ENCODE measurements at places on chromosomes 2 and 18.

DNA sequence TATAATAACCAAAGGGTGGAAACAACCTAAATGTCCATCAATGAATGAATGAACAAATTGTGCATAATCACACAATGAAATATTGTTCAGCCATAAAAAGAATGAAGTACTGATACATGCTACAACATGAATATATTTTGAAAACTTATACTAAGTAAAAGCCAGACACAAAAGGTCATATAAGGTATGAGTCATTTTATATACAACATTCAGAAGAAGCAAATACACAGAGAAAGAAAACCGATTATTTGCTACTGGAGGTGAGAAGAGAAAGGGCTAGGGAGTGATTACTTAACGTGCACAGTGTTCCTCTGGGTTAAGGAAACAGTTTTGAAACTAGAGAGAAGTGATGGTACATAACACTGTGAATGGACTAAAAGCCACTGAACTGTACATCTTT is 105.3 kb downstream of the GORASP2 start:
- DNase-seq: no peak

GRCh38 chr2:239874636-239875356 is 150.3 kb downstream of the NDUFA10 start:
- DNase-seq: no peak

DNA sequence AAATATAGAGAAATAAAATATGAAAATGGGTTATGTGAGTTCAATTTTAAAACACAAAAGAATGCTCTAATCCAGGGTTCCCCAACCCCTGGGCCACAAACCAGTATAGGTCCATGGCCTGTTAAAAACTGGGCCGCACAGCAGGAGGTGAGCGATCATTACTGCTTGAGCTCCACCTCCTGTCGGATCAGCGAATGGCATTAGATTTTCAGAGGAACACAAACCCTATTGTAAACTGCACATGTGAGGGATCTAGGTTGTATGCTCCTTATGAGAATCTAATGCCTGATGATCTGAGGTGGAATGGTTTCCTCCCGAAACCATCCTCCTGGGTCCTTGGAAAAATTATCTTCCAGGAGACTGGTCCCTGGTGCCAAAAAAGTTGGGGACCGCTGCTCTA is 34.7 kb downstream of the TTR start:
- peak; percentile 38 for DNase-seq

- no peak for DNase-seq
Measured at GRCh38 chr2:37790019-37790418, 118.6 kb upstream of the CDC42EP3 start.

GRCh38 chr2:9002313-9002636 is 1.2 kb downstream of the MBOAT2 start:
- no peak for DNase-seq

DNA sequence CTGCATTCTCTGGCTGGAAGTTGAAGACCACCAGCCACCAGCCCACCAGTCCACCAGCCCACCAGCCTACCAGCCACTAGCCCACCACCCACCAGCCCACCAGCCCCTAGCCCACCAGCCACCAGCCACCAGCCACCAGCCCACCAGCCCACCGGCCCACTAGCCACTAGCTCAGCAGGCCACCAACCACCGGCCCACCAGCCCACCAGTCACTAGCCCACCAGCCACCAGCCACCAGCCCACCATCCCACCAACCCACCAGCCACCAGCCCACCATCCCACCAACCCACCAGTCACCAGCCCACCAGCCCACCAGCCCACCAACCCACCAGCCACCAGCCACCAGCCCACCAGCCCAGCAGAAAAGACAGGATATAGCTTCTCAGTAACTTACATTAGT is 18.6 kb upstream of the TMEM131 start:
- no peak for DNase-seq

GRCh38 chr2:239230318-239231052 is 170.3 kb downstream of the HDAC4 start:
- DNase-seq: no peak

DNA sequence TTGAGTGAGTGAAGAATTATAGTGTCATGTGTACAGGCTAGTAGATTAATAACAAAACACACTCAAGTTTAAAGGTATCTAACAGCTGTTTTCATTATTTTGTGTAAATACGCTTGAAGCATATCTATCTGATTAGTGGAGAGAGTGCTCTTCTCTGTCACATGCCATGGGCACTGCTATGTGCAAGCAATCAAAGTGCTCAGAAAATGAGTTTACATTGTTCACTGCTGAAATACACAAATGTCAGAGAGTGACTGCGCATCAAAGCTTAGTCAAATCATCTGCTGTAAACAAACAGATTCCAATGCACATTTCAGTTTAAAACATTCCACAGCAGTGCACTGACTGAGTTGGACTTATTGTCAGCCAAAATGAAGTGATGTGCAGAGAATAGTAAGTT is 423.4 kb downstream of the ZEB2 start:
- no peak for DNase-seq

DNA sequence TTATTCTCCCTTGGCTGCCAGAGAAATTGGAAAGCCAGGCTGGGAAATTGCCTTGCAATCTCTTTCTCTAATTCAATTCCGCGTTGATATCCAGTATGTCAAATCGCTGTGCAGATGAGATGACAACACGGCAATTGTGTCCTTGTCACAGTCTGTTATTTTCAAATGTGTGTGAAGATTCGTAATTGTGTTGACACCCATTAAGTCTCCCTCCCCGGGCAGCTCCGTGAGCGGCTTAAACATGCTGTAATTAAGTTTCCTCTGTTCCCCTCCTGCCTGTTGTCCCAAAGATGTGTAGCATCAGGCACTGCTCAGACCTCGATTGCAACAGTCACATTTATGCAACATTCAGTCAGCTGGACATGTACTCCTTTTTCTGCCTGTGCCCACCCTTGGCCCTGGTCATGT is 209.5 kb downstream of the LPIN1 start:
- DNase-seq: no peak

DNA sequence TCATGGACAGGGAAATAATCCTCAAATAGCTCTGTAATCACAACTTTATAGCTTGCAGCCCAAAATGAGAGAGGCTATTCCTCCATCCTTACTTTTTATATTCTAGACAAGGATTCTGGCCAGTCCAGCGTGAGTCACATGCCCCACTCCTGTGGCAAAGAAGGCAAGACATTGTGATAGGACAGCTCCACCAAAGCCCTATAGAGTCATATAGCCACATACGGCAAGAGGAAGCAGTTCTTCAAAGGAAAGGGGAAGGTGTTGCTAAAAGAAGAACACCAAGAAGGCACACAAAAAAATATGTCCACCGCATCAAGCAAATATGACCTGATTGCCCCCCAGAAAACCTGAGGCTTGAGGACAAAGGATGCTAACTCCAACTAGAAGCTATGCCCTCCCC is 3.4 kb upstream of the GFPT1 start:
- no peak for DNase-seq

DNA sequence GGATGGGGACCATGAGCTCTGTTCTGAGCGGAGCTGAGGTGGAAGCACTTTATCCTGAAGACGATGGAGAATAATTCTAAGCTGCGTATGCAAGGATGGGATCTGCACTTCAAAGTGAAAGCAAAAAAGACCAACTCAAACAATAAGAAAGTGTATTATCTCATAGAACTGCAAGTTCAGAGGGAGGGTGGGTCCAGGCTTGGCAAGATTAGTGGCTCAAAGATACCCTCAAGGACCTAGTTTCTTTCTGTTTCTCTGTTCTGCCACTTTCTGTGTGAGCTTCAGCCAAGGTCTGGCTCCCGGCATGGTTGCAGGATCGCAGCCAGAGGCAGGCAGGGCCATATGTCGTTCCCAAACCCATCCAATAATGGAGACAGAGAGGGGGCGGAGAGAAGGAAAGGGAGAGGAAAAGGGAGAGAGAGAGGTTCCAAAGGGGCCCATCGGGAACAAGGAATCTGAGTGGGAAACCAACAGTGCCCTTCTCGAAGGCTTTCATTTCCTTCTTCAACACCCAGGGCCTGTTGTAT is 169.2 kb upstream of the NCK2 start:
- no peak for DNase-seq

DNA sequence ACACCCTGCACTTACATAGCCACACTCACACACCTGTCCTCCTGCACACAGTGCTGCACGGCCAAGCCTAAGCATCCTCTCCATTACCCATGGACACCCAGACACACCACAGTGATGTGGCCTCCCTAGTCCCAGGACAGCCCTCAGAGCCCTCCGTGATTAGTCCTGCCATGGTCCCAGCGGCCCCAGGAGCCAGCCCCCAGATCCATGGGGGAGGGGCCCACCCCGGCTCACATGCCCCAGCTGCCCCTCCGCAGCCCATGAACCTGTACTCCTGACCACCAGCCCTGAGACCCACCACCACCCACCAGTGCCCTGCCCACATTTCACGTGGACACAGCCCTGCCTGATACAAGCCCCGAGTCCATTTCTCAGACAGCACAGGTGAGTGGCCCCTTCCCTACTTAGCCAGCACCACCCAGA is 8.1 kb upstream of the DUSP2 start:
- DNase-seq: no peak

- no peak for DNase-seq
Measured at GRCh38 chr2:199307461-199307860, 150.3 kb downstream of the SATB2 start.

DNA sequence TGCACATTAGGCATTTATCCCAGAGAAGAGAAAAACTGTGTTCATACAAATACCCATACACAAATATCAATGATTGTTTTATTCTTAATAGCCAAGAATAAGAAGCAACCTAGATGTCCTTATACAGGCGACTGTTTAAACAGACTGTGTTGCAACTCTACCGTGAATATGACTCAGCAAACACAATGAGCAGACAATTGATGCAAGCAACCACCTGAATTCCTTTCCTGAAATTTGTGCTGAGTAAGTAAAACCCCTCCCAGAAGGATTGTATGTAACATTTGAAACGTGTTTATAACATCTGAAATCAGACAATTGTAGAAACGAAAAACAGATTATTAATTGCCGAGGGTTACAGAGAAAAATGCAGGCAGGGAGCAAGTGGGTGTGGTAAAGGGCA is 621.9 kb upstream of the SOX11 start:
- peak; percentile 16 for DNase-seq

- no peak for DNase-seq
Measured at GRCh38 chr2:189127756-189128155, 51.8 kb downstream of the COL5A2 start.
